ENCODE measurements at places on chromosomes 2 and 18. TPM values are rescaled to one million over a fixed set of nuclear protein-coding genes. Genes with fewer than 3 reads are reported as not detected.

DNA sequence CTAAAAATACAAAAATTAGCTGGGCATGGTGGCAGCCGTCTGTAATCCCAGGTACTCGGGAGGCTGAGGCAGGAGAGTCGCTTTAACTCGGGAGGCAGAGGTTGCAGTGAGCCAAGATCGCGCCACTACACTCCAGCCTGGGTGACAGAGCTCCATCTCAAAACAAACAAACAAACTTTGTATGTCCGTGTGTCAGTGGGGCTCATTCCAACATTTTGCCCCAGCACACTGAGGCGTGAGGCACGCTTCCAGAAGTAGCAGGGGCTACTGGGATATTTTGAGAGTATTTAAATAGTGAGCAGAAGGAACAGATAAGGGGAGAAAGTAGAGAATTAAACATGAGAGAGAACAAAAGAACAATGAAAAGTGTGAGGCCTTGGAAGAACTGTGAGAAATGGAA is 83.3 kb upstream of the TANK start:
- H3K36me3 ChIP-seq = no peaks in the 10 kb centered on the region
- H3K4me1 ChIP-seq = no peaks in the 10 kb centered on the region
- H3K4me3 ChIP-seq = no peak overlapping the region

Gene CDH20
- 0.21 TPM for total RNA-seq

- H3K27ac ChIP-seq = no peak overlapping the region
- no peaks in the 10 kb centered on the region for H3K27me3 ChIP-seq
- H3K4me3 ChIP-seq = no peak overlapping the region
- no peaks in the 10 kb centered on the region for H3K4me1 ChIP-seq
- no peak for DNase-seq
Observed at GRCh38 chr2:231940795-231941194, 14.6 kb upstream of the NPPC start.

DNA sequence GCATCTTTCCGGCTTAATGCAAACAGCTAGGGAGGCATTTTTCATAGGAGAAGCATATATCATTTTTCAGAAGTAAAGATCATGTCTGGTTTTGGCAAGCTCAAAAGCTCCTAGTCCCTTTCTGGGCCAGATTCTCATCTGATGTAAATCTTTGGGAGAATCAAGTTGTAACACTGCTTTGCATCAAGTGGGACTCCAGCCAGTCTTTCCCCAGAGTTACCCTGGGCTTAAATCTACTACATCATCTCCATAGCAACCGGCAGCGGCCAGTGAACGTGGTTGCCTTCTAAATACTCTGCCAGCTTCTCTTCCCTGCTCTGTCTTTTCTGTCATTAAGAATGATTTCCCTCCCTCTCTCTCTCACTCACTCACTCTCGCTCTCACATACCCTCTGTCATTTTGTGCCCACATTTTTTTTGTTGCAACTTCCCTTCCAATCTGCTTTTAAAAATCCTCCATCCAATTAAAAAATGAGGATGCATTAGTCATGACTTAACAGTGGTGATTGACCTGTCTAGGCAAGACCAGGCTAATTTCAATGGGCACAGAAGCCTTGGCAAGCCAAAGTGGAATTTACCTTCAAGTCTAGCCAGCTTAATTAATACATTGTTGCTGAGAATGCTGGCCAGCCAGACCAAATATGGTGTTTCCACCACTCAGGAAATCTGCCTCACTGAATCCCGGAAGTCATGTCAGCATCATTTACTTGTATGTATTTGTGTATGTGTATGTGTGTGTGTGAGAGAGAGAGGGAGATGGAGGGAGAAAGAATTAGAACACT is 93.0 kb downstream of the NRP2 start:
- peak; percentile 69 for DNase-seq
- no peak overlapping the region for H3K4me3 ChIP-seq
- no peaks in the 10 kb centered on the region for H3K36me3 ChIP-seq
- peaks cover 35% of the 10 kb centered on the region for H3K4me1 ChIP-seq

DNA sequence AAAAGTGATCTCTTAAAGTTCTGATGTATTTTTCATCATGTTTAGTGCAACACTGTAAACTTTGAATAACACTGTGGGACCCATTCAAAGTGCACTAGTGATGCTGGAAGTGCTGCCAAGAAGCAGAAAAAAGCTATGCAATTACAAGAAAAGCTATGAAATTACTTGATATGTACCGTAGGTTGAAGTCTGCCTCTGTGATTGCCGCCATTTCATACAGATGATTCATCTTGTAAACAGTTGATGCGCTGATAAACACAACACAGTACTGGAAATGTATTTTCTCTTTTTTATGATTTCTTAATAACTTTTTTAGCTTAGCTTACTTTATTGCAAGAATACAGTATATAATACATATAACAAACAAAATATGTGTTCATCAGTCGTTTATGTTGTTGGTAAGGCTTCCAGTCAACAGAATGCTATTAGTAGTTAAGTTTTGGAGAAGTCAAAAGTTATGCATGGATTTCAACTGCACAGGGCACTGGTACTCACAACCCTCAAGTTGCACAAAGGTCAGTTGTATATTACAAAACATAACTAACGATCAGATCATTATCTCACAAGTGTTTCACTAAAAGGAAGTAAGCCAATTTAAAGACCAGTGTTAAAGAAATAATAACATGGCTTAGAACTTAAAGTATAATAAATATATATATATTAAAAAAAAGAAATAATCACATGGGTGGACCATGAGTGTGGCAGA is 82.0 kb downstream of the SGPP2 start:
- no peaks in the 10 kb centered on the region for H3K36me3 ChIP-seq
- no peak for DNase-seq
- H3K27me3 ChIP-seq = no peaks in the 10 kb centered on the region
- no peaks in the 10 kb centered on the region for H3K4me1 ChIP-seq
- no peak overlapping the region for H3K4me3 ChIP-seq

Gene FEZ2
- total RNA-seq = 57.5 TPM

Gene ITGB1BP1
- total RNA-seq = 138 TPM

All from A673 (cell line).